Occipital lobe (tissue), 3 donors: ENCODE measurements at places on chromosomes 6 and 20.

DNA sequence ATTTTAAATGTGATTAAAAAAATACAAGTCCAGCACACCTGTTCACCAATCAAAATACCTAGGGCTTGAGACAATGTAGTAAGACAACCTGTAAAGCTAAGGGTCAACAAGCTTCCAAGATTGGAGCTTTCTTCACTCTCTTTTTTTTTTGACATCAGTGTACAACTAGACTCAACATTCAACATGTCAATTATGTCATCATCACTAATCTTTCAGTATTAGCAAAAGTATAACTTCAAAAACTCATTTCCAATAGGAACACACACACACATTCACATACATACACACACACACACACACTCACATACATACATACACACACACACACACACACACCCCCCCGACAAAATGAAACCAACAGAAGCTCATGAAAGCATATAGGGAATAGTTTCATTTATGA lies 26.0 kb downstream of the PRKN start:
- DNase-seq = no peak

DNA sequence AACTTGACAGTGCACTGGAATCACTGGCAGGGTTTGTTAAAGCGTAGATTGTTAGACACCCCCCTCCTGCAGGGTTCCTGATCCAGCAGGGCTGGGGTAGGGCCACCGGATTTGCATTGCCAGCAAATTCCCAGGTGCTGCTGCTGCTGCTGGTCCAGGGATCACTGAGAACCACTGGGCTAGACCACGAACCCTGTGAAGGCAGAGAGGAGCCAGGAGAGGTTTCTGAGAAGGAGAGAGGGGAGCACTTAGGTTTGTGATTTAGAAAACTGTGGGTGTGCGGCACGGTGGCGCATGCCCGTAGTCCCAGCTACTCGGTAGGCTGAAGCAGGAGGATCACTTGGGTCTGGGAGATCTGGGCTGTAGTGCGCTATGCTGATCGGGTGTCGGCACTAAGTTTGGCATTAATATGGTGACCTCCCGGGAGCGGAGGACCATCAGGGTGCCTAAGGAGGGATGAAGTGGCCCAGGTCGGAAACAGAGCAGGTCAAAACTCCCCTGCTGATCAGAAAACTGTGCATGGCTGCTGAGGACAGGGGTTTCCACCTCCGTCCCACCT lies 53.6 kb upstream of the FAM83D start:
- DNase-seq = no peak

DNA sequence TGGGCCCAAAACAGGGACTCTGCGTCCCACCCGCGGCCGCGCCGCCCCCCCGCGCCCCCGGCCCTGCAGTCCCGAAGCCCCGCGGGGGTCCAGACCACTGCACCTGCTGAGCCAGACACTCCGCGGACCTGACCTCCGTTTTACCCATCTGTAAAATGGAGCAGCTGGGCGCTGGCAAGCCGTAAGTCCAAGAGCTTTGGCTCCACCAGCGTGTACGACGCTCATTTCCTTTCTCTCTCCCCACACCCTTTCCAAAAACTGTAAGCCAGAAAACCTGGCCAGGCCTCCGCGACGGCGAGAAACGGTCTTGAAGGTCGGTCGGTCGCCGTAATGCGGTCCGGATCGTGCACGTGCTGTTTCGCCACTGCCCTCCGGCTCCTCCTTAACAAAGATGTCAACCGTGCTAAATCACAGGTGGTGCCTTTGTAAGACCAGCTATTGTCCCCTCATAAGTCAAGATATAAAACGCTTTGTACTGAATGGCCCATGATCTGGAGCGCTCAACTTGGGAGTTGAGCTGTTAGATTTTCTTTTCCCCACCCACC lies 7.8 kb upstream of the NR2E1 start:
- DNase-seq = no peak

DNA sequence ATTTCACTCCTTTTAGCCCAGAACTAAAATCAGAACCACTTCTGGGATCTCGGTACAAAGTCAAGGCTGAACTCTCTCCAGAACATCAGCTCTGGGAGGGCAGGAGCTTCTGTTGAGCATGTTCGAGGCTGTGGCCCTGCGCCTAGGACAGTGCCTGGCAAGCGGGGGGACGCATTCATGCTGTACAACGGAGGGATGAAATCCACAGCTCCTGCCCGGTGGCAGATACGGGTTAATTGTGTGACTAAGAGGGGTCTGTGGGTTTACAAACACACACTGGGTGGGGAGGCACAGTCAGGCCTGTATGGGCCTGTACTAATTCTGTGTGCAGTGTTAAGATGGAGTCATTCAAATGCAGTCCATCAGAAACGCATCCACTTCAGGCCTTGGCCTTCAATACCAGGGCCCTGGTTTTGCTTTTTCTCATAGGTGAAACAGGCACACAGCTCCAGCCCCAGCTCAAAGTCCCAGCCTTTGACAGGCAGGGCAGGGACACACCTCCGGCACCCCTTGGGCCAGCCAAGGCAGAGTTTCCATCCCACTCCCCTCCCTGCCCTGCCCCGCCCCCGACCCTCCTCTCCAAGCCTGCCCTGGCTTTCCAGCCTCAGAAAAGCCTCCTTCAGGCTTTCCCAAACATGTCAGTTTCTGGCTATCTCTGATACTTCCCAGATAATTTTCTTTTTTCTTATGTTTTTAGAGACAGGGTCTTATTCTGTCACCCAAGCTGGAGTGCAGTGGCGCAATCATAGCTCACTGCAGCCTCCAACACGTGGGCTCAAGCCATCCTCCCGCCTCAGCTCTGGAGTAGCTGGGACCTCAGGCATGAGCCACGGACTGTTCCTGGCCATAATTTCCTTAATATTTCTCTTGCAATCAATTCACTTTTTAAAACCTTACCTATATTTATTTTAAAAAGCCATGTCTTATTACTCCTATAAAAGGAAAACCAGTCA lies 109.8 kb downstream of the SULF2 start:
- no peak for DNase-seq

GRCh38 chr6:12899046-12899833 lies 182.7 kb downstream of the PHACTR1 start:
- no peak for DNase-seq

DNA sequence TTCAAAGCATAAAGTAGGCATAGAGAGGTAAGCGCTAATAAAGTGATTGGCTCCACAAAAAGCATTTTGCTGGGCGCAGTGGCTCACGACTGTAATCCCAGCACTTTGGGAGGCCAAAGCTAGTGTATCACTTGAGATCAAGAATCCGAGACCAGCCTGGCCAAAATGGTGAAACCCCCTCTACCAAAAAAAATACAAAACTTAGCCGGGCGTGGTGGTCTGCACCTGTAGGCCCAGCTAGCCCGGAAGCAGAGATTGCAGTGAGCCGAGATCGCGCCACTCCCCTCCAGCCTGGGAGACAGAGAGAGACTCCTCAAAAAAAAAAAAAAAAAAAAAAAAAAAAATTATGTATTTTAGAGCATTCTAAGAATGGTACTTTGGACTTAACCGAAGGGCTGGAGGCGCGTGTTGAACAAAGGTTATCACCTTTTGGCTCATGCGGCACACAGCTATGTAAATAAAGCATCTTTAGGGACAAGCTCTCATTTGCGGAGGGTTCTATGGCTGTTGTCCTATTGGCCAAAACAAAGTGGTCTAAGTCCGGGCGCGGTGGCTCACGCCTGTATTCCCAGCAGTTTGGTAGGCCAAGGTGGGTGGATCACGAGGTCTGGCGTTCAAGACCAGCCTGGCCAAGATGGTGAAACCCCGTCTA lies 17.4 kb downstream of the HFE start:
- no peak for DNase-seq

- no peak for DNase-seq
Observed at GRCh38 chr6:36657942-36658544, 20.5 kb upstream of the CDKN1A start.

- no peak for DNase-seq
Observed at GRCh38 chr6:124993327-124993726, 31.1 kb downstream of the RNF217 start.

DNA sequence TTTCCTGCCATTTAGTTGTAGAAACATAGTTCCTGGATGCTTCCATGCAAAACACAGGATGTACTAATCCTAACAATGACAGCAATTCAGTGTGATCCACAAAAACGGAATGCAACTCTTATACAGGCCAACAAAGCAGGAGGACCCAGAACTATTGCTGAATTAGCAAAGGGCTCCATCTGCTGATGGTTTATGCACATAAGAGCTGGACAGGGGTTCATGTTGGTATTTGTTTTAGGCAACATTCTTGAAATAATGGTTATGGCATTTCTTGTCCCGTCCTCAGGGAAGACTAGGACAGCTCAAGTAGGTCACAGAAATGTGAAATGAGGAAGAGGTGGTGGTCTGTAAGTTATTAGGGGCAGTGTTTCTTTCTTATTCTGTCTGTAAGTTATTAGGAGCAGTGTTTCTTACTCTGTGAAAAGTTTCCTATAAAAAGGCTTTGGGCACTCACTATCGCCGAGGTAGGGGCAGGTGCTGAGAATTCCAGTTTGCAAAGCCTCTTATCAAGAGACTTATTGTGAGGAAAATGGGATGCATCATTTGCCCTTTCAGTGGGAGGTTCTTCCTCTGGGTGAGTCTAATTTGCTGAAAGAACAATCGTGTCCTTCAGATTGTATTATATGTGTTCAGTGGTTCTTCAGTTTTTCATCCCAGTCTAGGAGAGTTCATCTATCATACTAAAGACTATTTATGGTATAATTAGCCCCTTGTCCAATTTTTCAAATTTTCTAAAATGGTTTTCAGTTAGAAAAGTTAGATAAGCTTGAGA lies 171.1 kb downstream of the MCHR2 start:
- DNase-seq = no peak

DNA sequence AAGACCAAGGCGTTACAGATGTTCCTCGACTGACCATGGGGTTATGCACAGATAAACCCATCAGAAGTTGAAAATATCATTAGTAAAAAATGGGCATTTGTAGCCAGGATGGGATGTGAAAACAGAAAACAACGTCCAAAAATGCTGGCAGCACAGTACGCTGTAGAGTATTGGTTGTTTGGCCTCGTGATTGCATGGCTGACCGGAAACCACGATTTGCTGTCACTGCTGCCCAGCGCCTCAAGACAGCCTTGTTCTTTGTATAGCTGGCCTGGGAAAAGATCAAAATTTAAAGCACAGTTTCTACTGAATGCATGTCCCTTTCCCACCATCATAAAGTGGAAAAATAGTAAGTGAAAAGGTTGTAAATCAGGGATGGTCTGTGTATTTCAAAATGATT lies 41.9 kb downstream of the MTHFD1L start:
- DNase-seq = no peak

DNA sequence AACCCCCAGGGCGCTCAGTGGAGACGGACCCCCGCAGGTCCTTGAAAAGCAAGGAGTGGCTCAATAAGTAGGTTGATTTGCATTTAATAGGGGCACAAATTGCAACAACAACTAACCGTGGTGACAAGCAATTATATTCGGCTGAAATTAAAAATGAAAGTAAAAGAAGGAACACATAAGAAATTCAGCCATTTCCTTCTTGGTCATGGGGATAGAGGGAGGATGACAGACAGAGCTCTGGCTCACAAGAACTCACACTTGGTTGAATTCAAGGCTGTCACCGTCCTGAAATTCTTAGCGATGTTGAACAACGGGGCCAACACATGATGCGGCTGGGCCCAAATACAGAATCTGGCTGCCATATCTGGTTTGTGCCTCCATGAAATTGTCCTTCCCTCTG lies 129.0 kb downstream of the EDN3 start:
- no peak for DNase-seq

DNA sequence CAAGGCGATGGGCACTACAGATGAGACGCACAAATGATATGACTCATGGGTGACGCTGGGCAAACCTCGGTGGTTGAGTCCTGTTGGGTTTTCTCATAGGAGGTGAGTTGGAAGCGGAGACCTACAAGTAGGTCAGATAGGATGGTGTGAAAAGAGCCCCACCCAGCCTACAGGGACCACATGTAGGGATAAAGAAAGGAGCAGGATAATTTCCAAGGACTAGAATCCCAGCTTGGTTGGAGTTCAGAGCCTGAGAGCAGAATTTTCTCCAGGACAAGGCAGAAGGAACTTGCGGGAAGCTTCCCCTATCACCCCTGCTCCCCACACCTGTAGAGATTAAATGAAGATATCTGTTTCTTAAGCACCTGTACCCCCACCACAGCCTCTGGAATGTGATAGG lies 489.7 kb upstream of the CDH4 start:
- no peak for DNase-seq

- DNase-seq = no peak
Observed at GRCh38 chr6:2547355-2547754, 203.4 kb downstream of the MYLK4 start.

- DNase-seq = no peak
Observed at GRCh38 chr6:26411751-26412150, 9.7 kb downstream of the BTN3A1 start.

DNA sequence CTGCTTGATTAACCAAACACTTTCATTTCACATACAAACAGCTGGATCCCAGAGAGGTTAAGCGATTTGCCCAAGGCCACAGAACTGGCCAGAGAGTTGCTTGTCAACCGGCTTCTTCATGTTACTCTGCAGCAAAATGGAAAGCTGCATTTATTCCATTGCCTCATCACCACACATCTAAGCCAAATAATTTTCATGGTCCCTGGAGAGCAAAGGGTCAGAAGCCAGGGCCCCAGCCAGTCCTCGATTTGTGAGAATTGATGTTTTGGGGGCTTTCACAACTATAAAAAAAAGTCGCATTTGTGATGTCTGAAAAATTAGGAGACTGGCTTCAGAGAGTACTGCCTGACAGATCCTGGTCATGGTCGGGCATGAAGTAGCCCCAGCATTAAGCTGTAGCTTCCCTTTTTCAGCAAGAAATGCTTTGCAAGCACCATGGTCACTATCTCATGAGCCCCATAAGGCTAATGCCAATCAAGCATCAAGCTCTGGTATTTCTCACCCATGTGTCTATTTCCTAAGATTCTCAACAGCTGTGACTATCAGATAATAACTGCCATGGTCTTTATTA lies 95.8 kb downstream of the BANF2 start:
- no peak for DNase-seq

DNA sequence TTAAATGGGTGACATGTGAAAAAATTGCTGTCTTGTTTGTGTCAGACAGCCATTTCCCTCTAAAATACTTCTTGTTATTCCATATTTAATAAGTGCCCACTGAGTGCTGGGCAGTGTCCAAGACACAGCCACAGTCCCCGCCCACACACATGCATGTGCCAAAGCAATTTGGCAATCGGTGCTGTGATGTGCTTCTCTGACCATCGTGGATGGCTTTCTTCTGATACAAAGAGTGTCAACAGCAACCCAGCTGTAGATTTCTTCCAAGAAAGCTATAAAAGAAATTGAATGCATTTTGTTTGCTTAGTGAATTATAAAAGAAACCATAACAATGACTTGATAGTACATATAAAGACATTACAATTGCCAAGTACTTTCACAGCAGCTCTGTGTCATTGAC lies 140.5 kb upstream of the ATXN1 start:
- no peak for DNase-seq

DNA sequence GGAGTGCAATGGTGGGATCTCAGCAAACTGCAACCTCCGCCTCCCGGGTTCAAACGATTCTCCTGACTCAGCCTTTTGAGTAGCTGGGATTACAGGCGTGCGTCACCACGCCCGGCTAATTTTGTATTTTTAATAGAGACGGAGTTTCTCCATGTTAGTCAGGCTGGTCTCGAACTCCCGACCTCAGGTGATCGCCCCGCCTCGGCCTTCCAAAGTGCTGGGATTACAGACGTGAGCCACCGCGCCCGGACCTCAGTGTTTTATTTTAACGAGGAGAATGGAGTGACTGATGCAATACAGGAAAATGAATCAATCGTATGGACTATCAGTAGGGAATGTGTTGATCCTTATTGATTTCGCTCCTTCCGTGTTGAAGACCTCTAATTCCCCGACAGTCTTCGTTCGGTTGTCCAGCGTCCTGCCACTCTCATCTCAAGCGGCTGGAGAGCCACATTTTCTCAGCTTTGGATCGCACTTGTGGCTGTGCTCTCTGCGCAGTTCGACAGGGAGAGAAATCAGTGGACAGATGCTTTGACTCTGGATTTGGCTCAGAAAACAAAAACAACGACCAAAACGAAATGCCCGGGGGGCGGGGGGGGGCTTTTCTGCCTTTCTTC lies 166.2 kb downstream of the TRIM27 start:
- DNase-seq = no peak
